ENCODE measurements at places on chromosomes 5 and 9.
A peak's percentile ranks its signal among the peaks of the same experiment; 100 is the strongest.

GRCh38 chr9:123590499-123590898 is 234.5 kb downstream of the CRB2 start:
- DNase-seq: no peak

DNA sequence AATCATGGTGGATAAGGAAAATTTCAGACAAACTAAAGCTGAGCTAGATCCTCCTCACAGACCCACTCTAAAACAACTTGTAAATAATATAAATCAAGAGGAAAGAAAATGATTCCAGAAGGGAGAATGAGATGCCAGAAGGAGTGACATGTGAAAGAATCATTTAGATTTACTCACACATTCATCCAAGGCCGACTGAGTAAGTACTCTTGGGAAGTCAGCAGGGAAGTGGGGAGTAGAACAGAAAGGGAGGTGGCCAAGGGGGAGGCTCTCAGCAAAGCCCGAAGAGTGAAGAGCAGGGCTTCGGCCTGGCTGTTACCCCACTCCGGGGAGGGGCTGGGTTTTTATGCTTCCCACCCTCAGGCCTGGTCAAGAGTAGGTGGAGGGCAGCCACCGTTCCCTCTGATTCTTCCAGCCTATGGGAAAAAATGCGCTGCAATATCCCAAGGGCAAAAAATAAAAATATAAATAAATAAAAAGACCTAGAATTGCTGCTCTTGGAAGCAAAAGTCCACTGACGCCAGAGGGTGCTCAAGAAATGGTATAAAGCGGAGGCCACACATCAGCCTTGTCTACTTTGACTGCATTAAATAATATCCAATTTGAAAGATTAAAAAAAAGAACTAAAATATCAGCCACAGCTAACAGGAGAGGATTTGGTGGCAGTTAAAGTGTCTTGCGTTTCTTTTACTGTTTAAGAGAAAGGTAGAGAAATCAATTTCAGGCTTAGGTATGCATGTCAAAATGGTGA is 110.2 kb upstream of the COL5A1 start:
- no peak for DNase-seq

GRCh38 chr9:121474231-121474947 is 25.3 kb downstream of the GGTA1 start:
- DNase-seq: no peak

DNA sequence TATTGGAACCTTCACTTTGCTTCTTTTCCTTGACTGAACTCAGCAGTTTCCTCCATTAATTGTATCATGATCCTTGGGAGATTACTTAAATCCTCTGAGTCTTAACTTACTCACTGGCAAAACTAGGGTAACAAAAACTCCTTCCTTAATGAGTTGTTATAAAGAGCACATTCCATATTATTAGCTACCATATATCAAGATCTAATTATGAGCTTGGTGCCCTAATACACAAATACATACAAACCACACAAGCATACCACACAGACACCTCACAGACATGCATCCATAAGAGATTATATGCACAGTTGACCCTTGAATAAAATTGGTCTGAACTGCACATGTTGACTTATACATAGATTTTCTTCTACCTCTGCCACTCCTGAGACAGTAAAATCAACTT is 2.5 kb upstream of the SPINK7 start:
- DNase-seq: no peak

GRCh38 chr9:89759572-89759971 is 154.8 kb downstream of the GADD45G start:
- no peak for DNase-seq

DNA sequence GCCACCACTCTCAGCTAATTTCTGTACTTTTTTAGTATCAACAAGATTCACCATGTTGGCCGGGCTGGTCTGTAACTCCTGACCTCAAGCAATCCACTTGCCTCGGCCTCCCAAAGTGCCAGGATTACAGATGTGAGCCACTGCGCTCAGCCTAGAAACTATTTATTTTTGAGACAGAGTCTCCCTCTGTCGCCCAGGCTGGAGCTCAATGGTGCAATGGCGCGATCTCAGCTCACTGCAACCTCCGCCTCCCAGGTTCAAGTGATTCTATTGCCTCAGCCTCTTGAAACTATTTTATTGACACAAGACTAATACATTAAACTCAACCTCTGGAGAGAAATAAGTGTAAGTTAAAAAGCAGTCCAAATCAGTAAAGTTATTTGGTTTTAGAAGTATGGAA is 34.0 kb downstream of the IL6ST start:
- DNase-seq: no peak

DNA sequence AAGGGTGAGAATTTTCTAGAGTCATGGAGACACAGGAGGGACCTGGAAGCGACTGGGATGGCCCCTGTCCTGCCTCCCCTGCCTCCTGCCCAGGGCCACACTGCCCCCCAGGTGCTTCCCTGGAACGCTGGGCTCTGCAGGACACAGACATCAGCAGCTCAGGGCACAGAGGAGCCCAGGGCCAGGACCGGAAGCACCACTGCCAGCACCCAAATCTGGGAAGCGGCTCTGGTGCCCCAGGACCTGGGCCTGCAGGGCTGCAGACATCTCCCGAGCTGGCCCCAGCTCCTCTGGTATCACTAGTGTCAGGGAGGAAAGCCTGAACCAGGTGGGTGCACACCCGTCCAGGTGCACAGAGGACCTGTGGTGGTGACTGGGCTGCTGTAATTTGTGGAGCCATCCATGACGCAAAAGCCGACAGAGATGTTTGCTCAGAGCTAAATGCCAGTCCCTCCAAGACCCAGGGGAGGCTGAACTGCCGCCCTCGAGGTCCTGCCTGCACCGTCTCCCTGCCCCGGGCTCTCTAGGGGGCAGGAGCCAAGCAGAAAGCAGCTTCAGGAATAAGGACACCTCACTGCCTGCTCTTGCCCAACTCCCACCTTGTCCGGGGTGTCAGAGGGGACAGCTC is 46.0 kb upstream of the SIMC1 start:
- DNase-seq: no peak

DNA sequence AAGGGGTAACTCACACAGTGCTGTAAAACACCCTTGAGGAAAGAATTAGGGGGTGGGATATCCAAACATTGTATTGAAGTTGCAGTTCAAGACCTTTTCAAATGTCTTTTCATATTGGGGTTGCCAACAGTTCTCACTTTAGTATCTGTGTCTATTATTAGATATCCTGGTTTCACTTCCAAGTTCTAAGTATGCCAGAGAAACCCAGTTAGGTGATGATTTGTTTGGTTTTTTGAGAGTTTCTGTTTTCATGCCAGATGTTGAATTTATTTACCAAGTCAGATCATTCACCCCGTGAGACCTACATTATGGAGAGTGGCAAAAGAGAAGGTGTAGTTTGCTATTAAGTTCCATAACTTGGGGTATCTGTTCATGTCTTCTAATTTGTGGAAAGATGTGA is 64.5 kb downstream of the C9orf152 start:
- peak; percentile 33 for DNase-seq

DNA sequence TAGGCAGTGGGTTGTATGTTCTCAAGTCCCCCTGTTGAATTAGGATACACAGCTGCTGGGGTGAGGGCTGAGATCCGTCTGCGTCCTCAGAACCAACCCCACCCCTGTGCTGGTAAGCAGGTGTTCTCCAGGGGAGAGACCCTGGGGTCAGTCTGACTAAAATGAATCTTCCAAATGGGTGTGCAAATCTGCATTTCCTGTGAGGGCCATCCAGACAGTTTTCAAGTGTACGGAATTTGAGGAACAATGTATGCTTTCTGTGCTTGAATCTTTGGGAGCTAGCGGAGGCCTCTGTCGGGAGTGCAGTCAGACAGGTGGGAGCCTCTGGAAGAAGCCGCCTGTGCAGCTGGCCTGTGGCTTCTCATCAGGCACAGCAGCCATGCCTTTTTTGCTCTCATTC is 122.9 kb downstream of the MACROH2A1 start:
- no peak for DNase-seq

- no peak for DNase-seq
These were observed 1.4 kb upstream of the SPTAN1 start for GRCh38 chr9:128550770-128551656.

DNA sequence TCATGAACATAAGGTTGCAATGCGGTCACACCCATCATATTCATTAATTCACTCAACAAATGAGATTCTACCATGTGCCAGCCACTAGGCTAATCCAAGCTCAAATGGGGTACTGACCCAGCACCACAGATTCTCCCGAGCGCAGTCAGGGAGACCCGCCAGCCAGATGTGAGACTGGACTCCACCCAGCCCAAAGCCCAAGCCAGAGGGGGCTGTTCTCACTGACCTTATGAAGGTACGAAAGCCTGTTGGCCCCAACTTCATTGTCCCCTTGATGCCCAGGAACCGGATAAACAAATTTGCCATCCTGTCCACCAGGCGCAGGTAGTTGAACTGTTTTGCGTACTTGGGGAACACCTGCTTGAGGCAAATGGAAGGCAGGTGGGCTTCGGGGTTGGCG is 218.8 kb downstream of the DAB2IP start:
- no peak for DNase-seq

GRCh38 chr5:128516978-128517377 is 21.1 kb downstream of the FBN2 start:
- DNase-seq: no peak

DNA sequence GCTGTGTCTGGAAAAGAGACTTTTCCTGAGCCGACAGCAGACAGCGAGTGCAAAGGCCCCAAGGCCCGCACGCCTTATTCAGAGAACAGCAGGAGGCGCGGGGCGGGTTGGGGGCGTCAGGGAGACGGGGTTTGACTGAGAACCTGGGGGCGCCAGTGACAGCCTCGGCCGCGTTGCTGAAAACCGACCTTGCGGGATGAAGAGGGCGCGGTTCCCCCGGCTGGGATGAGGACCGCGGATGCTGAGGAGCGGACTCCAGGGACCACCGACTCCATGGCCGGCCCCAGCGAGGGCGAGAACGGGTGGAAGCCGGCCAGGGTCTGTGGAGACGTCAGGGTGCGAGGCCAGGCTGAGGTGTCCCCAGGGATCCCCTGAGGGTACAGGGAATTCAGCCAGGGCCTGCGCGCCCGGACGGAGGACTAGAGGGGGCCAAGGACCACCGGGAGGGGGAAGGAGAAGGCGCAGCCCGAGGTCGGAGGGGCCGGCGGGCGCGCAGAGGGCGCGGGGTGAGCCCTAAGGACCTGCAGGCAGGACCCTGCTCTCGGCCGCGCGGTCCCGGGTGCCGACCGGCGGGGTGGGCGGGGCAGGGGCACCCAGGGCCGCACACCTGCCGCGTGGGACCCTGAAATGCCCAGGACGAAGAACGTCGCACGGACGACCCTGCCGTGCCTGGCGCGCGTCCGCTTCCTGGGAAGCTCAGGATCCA is 837 bp upstream of the AHRR start:
- DNase-seq: no peak

- no peak for DNase-seq
These were observed 308.7 kb upstream of the BRINP1 start for GRCh38 chr9:119677811-119678505.

- DNase-seq: no peak
These were observed 400.4 kb downstream of the OSTF1 start for GRCh38 chr9:75488719-75489110.

DNA sequence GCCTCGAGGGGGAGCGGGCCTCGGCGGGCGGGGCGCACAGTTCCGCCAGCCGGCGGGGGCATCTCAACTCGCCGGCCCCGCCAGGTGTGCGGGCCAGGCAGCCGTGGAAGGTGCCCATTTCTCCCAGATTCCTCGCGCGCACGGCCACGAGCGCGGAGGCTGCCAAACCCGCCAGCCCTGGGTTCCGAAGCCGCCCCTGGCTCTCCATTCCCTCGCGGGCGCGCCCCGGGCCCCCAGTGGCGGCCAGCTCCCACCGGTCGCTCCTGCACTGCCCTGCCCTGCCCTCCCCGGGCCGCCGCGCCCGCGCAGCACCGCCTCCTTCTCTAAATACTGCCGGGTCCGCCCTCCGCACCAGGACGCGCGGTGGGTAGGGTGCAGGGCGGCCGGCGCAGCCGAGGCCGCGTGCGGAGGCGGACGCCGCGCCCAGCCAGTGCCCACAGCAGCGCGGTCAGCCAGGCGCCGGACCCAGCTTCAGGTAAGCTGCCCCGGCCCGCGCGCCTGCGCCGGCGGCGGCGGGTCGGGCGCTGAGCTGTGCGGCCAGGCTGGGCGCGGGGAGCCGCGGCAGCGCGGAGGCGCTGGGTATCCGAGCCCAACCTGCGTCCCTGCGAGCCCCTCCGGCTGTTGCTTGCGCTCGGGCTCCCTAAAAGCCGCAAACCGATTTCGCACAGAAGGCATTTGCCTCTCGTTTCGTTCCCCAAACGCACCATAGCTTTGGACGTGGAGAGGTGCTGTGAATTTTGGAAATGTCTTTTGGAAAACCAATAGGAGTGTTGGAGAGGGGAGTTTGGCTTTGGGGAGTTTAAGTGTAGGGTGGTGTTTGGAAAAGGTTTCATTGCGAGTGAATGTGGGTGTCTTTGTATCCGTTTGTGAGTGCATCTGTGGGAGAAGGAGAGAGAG is at the start of gene TMEM171:
Gene TMEM171, plus strand, starts transcription at position 354 of the 897 bp plus-strand sequence. CDS start 2,799 bp downstream, outside the sequence.
- no peak for DNase-seq

GRCh38 chr5:3954199-3954598 is 358.6 kb downstream of the IRX1 start:
- DNase-seq: no peak

- no peak for DNase-seq
These were observed 147.3 kb upstream of the FST start for GRCh38 chr5:53333160-53333559.

- peak; percentile 15 for DNase-seq
These were observed 232.1 kb downstream of the SH3GL2 start for GRCh38 chr9:17810728-17811571.

GRCh38 chr9:13263511-13263910 is 16.0 kb downstream of the MPDZ start:
- DNase-seq: no peak

DNA sequence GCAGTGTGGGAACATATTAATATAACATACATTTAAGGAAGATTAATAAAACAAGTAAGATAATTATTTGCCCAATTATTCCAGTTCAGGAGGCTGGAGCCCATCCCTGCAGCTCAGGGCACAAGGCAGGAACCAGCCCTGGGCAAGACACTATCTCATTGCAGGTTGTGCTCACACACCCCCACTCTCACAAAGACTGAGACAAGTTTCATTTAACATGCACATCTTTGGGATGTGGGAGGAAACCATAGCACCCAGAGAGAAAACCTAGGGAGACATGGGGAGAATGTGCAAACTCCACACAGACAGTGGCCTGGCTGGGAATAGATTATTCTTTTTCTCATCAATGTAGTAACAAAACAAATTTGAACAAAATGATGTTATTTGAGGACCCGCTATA is 279.1 kb downstream of the MCTP1 start:
- no peak for DNase-seq

- DNase-seq: no peak
These were observed 15.3 kb downstream of the NR2F1 start for GRCh38 chr5:93598091-93599000.

- DNase-seq: no peak
These were observed 31.6 kb upstream of the F2RL1 start for GRCh38 chr5:76787237-76787636.

Measured in GM19239 (cell line).